ENCODE measurements at places on chromosomes 11 and 22.
A peak's percentile ranks its signal among the peaks of the same experiment; 100 is the strongest.

GRCh38 chr11:121483805-121484480, 31.2 kb upstream of the SORL1-AS1 start:
- no peak for DNase-seq

DNA sequence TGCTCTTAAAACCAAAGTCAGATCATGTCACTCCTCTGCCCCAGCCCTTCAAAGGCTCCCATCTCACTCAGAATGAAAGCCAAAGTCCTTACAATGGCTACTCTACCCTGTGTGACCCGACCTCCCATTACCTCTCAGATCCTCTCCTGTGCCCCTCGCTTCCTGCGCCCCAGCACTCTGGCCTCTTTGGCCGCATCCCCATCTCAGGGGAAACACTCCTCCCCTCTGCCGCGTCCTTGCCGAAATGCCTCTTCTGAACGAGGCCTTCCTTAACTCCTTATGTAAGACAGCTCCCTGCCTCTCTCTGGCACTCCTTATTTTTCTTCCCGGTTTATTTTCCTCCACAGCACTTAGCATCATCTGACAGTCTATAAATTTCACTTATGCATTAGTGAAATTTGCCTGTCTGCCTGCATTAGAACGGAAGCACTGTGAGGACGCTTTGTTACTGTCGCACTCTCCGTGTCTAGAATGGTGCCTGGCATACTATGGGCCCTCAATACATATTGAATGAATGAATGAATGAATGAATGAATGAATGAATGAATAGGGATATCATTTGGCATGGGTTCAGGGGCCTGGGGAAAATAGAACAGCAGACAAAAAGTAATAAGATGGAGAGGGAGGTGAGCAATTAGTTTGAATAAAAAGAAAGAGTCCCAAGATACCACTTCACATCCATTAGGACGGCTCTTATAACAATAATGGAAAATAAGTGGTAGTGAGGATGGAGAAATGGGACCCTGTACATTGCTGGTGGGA, 137.8 kb downstream of the CEP164 start:
- no peak for DNase-seq

- DNase-seq, result no peak
Observed at GRCh38 chr22:29967461-29967860, 84.5 kb downstream of the MTMR3 start.

DNA sequence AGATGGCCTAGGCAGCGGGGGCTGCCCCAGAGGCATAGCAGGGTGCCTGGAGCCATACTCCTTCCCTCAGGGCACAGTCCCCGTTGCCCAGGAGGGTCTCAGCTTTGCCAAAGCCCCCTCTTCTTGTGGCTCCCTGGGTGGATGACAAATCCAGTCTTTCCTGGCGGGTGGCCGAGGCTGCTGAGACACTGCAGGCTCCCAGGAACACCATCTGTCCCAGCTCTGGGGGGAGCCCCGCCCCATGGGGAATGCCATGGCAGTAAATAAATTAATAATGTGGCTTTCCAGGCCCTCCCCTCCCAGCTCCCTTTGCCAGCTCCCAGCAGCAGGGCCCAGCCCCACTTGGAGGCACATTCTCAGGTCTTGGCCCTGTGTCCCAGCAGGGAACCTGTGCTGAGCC, 45.0 kb downstream of the PDE2A start:
- no peak for DNase-seq

DNA sequence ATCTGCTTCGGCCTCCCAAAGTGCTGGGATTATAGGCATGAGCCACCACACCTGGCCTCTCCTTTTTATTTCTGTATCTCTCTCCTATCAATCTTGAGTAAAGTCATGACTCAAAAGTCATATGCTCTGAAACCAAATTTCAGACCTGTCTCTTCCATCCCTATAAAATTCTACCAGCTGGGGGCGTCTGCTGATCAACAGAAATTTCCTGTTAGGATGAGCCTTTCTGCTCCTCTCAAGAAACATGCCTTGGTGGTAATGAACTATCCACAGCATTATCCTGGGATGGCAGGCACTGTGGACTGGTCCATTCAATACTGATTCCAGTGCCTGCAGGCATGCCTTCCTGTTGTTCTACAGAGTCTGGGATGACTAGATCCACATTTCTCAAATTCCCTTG, 472.6 kb downstream of the NELL1 start:
- DNase-seq, result no peak

DNA sequence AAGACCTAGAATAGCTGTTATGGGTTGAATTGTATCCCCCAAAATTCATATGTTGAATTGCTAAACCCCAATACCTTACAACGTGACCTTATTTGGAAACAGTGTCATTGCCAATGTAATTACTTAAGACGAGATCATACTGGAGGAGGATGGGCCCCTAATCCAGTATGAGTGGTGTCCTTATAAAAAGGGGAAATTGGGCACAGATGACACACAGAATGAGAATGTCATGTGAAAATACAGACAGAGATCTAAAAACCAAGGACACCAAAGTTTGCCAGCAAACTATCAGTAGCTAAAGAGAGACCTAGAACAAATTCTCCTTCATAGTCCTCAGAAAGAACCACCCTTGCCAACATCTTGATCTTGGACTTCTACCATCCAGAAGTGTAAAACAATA, 127.7 kb downstream of the ATXN10 start:
- no peak for DNase-seq

- no peak for DNase-seq
Observed at GRCh38 chr11:68818181-68818580, 23.5 kb downstream of the CPT1A start.

DNA sequence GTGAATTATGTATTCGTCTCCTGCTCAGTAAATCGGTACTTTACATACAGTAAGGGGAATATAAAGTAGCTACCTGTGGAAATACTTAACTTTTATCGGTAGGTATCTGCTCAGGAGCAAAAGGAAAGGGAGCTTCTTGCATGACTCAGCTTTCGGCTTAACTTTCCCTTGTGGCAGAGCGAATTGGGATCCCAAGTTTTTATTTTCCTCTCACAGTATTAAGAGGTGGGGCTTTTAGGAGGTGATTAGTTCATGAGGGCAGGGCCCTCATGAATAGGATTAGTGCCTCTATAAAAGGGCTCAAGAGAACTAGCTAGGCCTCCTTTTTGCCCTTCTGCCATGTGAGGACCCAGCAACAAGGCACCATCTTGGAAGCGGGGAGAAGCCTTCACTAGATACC, 18.7 kb downstream of the RCN1 start:
- DNase-seq, result no peak

DNA sequence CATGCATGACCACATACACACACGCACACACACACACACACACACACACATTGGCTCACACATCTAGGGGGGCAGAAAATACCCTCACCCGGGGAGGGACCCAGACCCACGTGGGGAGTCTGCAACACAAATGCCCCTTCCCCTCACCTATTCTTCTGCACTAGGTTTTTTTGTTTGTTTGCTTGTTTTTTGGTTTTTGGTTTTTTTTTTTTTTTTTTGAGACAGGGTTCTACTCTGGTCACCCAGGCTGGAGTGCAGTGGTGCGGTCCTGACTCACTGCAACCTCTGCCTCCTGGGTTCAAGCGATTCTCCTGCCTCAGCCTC, 28.4 kb downstream of the WEE1 start:
- DNase-seq, result peak; percentile 9

DNA sequence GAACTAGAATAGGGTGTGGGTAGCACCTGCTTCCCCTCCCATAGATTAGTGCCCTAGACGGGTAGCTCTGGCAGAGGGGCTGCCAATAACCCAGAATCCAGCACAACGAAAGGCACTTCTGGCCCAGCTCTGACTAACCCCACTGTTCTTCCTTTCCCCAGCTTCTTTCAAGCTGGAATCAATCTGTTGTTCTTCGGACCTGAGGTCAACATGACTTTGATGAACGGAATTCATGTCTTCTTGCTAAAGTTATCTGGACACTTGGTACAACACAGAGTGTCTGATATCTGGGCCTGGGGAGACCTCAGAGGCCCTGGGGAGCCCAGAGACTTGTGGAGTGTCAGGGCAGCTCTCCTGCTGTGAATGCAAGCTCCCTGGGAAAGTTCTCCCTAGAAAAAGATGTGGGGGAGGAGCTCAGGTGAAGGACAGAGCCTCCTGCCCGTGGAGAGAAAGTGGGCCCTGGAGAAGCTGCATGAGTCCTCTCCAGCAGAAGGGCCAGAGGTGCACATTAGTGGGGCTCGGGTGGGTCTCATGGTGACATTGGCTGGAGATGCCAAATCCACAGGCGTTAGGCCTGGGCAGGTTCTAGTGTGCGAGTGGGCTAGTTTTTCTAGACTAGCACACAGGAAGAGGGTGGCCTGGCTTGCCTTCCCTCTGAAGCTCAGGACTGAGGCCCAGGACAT, 6.3 kb downstream of the KCNJ11 start:
- no peak for DNase-seq

DNA sequence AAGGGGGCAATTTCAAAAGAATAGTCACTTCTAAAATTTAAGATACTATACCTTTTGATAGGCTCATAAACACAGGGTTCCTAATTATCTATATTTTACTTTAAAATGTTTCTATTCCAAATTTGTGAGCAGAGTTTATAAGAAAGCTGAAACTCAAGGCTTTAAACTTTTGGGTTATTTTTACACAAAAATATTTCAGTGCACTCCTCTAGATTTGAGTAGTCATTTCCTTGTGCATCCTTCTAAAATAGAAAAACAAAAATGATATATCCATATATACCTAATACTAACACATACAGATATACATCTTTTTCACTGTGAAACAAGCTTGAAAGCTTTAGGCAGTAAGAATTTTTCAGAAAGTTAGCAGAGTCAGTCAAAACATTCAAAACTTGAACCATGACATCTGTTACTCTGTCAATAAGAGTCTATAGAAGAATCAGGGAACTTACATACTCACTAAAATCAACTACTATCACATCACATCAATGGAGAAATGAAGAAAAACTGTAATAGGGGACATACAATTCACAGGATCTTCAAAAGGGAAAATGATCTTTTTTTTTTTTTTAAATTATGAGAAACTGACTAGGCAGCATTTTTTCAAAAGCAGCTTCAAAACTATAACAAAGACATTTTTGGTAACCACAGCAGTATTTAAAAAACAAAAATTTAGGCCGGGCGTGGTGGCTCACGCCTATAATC, 5.1 kb downstream of the PHF21A start:
- no peak for DNase-seq

DNA sequence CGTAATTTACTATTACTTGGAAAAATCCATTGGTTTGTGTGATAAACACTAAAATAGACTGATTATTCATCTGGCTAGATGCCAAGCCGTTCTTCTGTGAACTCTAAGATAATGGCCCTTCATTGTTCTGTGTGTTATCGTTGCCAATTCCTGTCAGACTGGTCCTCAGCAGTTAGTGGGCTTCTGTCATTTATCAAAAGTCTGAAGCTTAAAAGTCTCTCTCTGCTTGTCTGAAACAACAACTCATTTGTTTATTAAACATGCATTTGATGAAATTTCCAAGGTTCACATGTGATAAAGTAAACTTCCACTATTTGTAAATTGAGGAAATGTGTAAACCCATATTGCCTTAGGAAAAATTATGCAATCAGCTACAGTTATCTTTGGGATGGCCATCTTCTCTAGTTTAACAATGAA, 21.1 kb upstream of the RDX start:
- no peak for DNase-seq

GRCh38 chr11:118277312-118277711, 13.2 kb upstream of the MPZL2 start:
- DNase-seq, result no peak

- DNase-seq, result peak; percentile 77
Observed at GRCh38 chr22:43263645-43264514, 76.9 kb upstream of the TTLL12 start.

DNA sequence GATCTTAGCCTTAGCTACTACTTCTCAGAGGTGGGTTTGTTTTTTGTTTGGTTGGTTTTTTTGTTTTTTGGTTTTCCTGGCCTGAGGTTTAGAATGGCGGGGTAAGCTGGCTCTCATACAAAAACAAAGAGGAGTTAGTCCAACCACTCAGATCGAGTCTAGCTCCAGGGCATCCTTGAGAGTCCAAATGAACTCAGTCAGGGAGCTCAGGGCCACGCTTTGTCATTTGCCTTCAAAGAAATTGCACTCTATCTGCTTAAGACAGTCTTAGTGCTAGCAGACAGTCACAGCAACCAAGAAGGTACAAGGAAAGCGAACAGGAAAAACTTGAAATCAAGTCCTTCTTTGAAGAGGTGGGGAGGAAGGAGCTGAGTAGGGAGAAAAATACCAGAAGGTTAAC, 11.1 kb downstream of the C11orf42 start:
- no peak for DNase-seq

DNA sequence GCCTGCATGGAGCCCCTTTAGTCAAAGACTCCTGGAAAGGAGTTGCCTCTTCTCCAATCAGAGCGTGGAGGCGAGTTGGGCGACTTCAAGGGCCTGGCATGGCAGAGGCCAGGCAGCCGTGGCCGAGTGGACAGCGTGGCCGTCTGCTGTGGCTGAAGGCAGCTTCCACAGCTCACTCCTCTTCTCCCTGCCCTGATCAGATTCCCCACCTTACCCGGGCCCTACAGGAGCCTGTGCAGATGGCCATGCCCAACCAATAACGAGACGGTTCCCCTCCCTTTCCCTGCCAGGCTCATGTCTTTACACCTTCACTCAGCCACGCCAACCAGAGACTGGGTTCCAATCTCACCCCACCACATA, 20.0 kb upstream of the SLC22A12 start:
- DNase-seq, result no peak

- no peak for DNase-seq
Observed at GRCh38 chr11:128519338-128519737, 68.0 kb downstream of the ETS1 start.

- no peak for DNase-seq
Observed at GRCh38 chr11:86551288-86552092, 120.9 kb downstream of the ME3 start.

DNA sequence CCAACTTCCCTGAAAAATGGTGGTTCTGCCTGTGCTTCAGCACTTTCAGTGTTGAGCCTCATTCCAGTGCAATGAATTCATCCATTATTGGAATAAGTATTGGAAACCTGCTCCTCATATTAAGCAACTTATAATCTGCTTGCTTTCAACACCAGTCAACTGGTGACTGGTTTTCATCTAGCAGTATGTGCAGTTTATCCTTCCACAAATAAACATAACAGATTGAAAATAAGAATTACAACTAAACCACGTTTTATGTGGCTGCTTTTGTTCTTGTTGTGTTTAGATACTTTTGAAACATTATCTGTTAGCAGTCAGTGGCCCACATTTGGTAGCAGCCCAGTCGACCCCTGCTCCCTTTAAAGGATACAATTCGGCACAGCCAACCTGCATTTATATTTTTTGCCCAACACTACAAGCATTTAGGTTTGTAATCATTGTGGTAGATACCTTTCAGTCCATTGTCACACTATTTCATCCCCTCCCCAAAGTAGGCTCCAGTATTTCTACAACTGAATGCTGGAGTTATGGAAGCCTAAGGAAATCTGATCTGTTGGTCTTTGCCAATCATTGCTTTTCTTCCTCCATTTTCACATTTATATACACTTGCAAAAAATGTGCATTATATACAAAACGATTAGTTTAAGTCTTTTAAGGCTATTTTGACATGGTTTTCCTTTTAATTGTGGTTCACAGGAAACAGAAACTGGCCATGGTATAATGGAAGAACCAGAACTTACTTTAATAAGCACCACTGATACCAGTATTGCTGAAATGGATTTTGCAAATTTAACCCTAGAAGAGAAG, 13.1 kb downstream of the TAF1D start:
- no peak for DNase-seq

GRCh38 chr11:71064702-71065515, 187.5 kb downstream of the SHANK2 start:
- DNase-seq, result no peak

- DNase-seq, result no peak
Observed at GRCh38 chr11:111829185-111829968, 42.0 kb downstream of the ALG9 start.

- peak; percentile 67 for DNase-seq
Observed at GRCh38 chr11:118088531-118088930, 1.8 kb upstream of the SMIM35 start.

GRCh38 chr11:128315933-128316332, 271.4 kb downstream of the ETS1 start:
- DNase-seq, result no peak
